HFFc6 (cell line): ENCODE measurements at places on chromosomes 6 and 20. TPM values are rescaled to one million over a fixed set of nuclear protein-coding genes. Genes with fewer than 3 reads are reported as not detected.

Gene POPDC3
- 16.4 to 24.1 TPM (median 18.1 TPM) in 3 replicates for total RNA-seq

Gene PLN
- not detected in 3 replicates for total RNA-seq

Gene RAD21L1
- 0.35 to 0.64 TPM (median 0.48 TPM) in 3 replicates for total RNA-seq

Gene SNX9
- total RNA-seq = 36.0 to 42.9 TPM (median 36.5 TPM) in 3 replicates

Gene NRSN2
- total RNA-seq = 57.3 to 74.2 TPM (median 64.9 TPM) in 3 replicates

Gene NTSR1
- total RNA-seq = 2.9 to 6.5 TPM (median 5.0 TPM) in 3 replicates

GRCh38 chr6:151663559-151663958 is 143.9 kb upstream of the ESR1 start:
- DNase-seq = no peak

- DNase-seq = no peak
Observed at GRCh38 chr6:83758533-83758932, 49.6 kb upstream of the SNAP91 start.

GRCh38 chr6:43242908-43243663 is at the start of gene TTBK1:
TSS of gene TTBK1 (plus strand) at chr6:43243481. CDS start at chr6:43246661, 3,180 bp downstream.
- no peak for DNase-seq

DNA sequence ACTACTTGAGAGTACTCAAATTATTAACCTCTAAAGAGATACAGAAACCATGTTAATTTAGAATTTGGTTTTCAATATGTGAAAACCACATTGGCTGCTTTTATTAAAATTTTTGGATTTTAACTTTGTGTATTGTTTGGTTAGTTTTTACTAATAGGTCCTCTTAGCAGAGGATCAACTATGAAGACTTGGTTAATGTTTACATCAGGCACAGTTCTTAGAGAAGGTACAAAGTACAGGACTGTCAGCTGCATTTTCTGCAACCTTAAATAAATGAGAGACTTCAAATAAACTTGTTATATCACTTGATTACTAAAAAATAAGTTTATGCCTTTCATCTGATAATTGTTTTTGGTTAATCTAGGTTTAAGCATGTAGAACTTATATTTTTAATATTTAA is 89.1 kb downstream of the PHF3 start:
- no peak for DNase-seq

GRCh38 chr6:548091-548490 is 108.8 kb downstream of the HUS1B start:
- DNase-seq = no peak

GRCh38 chr6:11917951-11918738 is 94.0 kb upstream of the HIVEP1 start:
- peak; percentile 88 for DNase-seq

GRCh38 chr6:73121421-73121993 is 103.8 kb downstream of the KHDC1L start:
- peak; percentile 65 for DNase-seq

GRCh38 chr6:163668061-163668426 is 253.5 kb downstream of the QKI start:
- no peak for DNase-seq

GRCh38 chr6:165321555-165322145 is 12.2 kb upstream of the C6orf118 start:
- DNase-seq = no peak

GRCh38 chr6:3359973-3360726 is 96.7 kb downstream of the SLC22A23 start:
- no peak for DNase-seq

- peak; percentile 78 for DNase-seq
Observed at GRCh38 chr6:5905431-5906339, 101.0 kb downstream of the NRN1 start.

DNA sequence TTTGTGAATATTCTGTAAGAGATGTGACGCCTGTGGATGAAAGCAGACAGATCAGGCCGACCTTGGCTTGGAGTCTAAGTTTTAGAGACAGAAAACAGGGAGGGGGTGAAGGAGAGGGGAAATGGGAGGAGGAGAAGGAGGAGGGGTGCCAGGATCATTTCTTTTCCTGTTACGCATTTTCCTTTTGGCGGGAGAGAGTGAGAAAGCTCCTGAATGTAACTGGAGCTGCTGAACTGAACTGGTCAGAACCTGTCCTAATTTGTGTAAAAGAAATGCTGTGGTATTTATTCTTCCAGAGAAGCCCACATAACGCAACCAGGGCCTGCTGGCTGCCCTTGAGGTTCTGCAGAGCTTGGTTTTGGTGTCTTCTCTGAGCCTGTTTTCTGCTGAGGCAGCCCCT is 41.9 kb downstream of the UTRN start:
- no peak for DNase-seq

- no peak for DNase-seq
Observed at GRCh38 chr6:2503816-2504494, 246.8 kb downstream of the MYLK4 start.

DNA sequence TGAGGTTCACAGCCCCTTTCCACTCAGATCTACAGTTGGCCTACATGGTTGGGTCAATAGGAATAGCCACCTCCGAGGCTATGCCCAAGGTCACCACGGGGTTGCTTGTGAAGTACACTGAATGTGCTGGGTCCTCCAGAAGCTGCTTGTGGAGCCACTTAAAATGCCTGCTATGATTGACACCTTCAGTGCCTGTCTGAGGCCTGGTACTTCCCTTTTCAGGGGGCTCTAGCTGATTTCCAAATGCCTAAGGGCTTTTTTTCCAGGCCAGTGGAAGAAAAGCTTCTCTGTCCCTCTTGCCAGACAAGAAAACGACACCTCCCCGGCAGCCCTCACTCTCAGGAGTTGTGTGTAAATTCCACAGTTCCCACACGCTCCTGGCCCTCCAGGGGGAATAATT is 6.3 kb upstream of the NXT1 start:
- DNase-seq = no peak

- no peak for DNase-seq
Observed at GRCh38 chr20:31474097-31474436, 860 bp downstream of the DEFB124 start.

DNA sequence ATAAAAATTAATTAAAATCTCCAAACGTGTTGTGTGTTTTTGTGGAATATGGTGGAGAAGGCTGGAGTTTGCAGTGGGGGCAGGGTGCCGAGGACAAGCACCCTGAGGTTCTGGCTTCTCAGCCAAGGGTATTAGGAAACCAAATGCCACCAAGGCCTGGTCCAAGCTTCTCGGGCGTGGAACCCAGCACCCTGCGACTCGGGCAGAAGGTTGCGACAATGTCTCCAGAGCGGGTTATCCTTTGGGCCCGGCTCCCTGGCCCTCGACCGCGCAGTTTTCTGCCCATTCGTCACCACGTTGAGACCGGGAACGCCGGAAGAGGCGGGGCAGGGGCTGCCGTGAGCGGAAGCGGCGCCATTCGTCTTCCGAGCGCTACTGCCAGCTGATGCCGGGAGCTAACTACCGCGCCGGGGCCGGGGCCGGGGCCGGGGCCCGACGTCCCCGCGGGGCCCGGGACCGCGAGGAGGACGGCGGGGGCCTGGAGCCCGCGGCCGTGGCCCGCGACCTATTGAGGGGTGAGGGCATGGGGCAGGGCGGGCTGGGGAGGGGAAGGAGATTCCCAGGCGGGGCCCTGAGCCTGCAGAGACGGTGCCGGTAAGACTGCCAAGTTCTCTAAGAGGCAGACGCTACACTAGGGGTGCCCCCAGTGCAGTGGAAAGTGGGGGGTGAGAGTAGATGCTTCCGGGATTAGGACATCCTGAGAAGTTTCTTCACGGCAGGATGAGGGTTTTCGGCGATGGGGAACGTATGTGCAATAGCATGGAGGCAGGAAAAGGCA is at the start of gene RRP36:
Gene RRP36 (plus strand): TSS at position 354 of the 778 bp plus-strand sequence. CDS start 32 bp downstream, at position 386.
- peak; percentile 66 for DNase-seq

DNA sequence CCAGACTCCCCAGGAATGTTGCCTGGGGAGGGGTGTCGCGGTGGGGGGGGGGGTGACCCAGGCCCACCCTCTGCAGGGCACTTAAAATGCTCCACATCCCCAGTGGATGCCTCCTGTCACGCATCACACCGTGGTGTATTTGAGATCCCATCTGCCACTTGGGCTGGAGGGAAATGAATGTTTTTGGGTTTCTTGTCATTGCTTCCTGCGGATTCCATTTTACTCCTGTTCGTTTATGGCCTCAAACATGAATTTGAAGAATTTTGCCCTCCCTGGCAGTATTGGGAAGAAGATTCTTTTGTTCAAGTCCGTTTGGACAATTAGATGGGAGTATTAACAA is 544 bp upstream of the KHDC1 start:
- no peak for DNase-seq

- peak; percentile 85 for DNase-seq
Observed at GRCh38 chr6:63527658-63528514, 44.4 kb upstream of the LOC128125822 start.

DNA sequence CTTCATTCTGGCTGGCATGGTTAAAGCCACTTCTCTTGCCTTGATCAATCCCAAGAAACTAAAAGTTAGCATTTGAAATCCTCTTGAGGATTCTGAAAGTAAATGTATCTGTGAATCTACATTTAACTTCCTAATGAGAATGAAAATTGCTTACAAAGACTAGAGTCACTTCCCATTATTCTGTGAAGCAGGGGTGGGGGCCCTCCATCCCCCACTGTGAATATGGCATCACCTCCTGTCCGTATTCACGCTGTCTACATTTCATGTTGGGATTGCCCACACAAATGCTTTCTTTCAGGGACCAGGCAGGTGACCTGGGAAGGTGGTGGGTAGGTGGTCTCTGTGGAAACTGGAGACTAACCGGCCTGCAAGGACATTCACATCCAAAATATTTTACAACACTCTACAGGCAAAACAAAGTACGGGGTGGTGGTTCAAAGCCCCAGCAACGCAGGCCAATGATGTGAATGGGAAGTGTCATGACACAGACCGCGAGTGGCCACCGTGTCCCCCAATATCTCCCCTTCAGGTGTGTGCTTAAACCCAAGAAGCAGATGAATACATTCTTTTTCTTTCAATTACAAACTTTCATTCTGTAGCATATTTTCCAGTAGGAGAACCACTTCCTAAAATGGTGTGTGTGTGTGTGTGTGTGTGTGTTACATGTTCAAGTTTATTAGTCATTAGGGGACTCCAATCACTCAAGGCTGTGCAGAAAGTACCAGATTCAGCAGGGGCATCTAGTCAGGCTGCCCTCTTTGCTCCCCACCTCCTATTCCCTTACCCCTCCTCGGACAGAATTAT is 132.2 kb downstream of the PRND start:
- DNase-seq = no peak

DNA sequence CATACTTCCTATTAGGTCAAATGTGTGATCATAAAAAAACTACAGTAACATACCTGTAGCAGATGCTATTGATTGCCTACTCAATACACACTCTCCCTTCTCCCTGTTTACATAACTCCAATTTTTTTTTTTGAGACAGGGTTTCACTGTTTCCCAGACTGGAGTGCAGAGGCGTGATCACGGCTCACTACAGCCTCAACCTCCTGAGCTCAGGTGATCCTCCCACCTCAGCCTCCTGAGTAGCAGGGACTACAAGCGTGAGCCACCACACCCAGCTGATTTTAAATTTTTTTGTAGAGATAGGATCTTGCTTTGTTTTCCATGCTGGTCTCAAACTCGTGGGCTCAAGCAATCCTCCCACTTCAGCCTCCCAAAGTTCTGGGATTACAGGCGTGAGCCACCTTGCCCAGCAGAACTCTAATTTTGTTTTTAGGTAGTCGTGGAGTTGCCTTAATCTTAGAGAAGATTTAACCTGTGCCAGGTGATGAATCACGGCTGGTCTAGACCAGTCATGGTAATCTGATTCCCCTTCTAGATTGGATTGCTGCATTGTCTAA is 14.0 kb upstream of the KIF3B start:
- no peak for DNase-seq
